ENCODE measurements at places on chromosomes 4 and X.

GRCh38 chrX:37627602-37628001, 56.1 kb downstream of the LANCL3 start:
- DNase-seq: no peak

GRCh38 chr4:154349829-154350228, 141.8 kb downstream of the DCHS2 start:
- no peak for DNase-seq

- DNase-seq: no peak
These were observed 135.8 kb upstream of the FRG1 start for GRCh38 chr4:189804894-189805293.

DNA sequence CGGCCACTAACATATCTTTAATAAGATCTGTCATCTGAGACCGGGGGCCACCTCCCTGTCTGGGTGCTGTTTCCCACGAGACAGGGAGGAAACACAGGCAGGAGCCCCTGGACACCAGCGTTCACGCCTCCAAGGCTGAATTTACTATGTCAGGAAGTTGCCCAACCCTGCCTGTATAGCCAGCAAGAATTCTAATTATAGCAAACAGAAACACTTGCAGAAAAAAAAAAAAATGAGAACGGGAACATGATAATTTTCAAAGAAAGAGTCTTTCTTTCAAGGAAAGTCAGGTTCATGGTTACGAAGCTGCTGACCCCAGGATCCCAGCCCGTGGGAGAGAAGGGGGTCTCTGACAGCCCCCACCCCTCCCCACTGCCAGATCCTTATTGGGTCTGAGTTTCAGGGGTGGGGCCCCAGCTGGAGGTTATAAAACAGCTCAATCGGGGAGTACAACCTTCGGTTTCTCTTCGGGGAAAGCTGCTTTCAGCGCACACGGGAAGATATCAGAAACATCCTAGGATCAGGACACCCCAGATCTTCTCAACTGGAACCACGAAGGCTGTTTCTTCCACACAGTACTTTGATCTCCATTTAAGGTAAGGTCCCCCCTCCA, at the start of gene IL3RA:
Gene IL3RA (plus strand): TSS at position 455 of the 613 bp plus-strand sequence. CDS start 4,981 bp downstream, outside the sequence.
- no peak for DNase-seq

- peak; percentile 31 for DNase-seq
These were observed 202.1 kb downstream of the OR13H1 start for GRCh38 chrX:131745942-131746489.

DNA sequence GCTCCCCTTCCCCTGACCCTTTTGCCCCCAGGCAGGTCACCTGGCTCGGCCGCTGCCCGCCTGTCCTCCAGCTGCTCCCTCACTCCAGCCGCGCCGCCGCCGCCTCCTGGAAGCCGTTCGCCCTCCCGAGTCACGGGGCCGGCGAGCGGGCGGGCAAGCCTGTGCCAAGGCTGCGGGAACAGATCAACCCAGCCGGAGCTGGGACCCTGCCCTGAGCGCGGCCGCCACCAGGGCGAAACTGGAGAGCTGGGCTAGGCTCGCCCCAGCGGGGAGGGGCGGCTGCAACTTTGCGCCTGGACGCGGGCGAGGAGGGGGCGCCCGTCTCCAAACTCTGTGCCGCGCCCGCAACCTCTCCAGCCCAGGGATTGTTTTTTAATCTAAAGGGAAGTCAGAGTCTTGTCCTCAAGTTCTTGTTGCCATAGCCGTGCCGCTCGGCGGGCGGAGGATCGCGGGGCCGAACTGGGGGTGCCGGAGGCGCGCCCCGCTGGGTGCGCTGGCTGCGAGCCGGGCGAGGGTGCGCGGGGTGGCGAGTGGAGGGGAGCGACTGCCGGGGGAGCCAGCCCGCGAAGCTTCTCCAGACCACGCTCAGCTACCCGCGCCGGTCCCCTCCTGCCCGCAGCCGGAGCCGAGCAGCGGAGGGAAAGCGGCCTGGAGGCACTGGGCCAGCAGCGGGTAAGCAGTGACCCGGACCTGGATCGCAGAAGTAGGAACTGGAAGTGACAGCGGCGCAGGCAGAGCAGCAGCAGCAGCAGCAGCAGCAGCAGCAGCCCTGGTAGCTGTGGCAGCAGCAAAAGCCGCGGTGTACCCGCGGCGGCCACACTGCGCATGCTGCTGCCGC, 13.4 kb downstream of the ARHGEF6 start:
- peak; percentile 1 for DNase-seq

DNA sequence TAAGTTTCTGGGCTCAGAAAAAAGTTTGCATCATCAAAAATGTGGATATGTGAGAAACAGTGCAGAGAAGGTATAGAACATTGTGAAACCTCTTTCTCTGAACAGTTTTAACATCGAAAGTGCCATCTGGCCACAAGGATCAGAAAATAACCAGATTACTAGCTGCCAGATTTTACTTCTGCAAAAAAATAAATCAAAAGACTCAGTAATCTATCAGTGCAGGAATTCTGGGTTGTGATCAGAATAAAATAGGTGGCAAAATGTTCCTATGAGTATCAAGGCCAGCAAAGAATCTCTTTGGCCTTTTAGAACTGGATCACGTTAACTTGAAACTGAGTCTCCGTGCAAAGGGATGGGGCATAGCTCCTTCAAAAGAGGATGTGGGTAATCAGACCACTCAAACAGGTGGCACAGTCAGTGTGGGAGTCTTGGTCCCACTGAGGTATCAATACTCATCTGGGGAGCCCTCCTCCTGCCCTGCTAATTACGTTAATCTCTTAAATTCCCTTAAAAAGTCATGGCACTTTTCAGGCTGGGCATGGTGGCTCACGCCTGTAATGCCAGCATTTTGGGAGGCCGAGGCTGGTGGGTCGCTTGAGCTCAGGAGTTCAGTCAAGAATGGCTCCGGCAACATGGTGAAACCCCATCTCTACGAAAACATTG, 26.7 kb upstream of the RBM47 start:
- DNase-seq: no peak

GRCh38 chr4:56654238-56654632, 26.9 kb downstream of the HOPX start:
- peak; percentile 56 for DNase-seq

GRCh38 chr4:95517576-95518345, 31.0 kb downstream of the UNC5C start:
- no peak for DNase-seq

DNA sequence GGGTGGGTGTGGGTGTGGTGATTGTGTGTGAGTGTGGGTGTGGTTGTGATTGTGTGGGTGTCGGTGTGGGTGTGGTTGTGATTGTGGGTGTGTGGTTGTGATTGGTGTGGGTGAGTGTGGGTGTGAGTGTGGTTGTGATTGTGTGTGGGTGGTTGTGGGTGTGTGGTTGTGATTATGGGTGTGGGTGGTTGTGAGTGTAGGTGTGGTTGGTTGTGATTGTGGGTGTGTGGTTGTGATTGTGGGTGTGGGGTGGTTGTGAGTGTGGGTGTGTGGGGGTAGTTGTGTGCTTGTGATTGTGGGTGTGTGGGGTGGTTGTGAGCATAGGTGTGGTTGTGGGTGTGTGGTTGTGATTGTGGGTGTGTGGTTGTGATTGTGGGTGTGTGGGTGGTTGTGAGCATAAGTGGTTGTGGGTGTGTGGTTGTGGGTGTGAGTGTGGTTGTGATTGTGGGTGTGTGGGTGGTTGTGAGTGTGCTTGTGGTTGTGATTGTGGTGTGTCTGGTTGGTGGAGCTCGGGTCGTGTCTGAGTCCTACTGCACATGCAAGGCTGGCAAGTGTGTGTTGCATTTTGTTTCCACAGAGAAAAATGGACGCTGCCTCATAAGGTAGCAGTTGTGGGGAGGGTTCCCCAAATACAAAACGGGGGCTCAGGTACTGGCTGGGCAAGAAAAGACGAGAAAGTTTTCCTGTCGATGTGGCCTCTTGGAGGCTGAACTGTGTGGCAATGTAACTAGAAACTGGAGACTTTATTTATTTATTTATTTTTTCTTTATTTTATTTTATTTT, 116.7 kb downstream of the UBE2K start:
- DNase-seq: no peak

- no peak for DNase-seq
These were observed 1.0 kb upstream of the GRPEL1 start for GRCh38 chr4:7068883-7069282.

DNA sequence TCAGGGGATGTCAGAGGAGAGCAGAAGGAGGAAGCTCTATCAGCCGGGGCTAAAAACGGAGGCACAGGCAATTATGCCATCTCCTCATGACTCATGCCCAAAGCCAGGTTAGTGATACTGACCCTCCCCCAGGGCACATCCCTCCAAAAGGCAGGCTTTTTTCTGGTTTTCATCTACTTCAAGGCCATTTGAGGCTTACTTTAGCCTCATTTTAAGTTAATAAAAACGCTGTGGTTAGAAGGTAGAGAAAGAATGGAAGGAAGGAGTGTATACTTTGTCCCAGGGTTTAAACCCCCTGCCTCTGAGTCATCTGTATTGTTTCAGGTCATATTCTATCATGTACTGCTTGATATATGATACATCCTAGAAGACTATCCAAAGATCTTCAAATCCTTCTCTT, 89.7 kb upstream of the NDP start:
- no peak for DNase-seq

GRCh38 chrX:153626025-153626633, 20.9 kb upstream of the DUSP9 start:
- DNase-seq: no peak

DNA sequence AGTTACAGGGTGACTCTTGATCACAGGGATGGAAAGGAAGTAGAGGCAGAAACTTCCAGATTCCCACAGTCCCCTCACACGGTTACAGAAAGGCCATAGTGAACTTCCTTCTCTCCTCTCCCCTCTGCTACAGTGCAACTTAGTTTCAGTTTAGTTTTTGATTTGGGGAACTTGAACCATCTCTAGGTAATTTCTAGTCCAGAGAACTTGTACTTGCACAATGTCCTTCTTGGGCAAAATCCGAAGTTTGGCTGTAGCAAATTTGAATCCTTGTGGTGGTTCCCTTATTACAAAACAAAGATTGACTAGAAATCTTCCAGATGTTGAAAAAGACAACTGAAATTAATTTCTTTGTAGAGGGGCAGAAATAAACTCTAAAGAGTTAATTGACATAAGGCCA, 1.2 kb upstream of the BLTP1 start:
- no peak for DNase-seq

- no peak for DNase-seq
These were observed 146.3 kb downstream of the DTHD1 start for GRCh38 chr4:36427696-36428095.

DNA sequence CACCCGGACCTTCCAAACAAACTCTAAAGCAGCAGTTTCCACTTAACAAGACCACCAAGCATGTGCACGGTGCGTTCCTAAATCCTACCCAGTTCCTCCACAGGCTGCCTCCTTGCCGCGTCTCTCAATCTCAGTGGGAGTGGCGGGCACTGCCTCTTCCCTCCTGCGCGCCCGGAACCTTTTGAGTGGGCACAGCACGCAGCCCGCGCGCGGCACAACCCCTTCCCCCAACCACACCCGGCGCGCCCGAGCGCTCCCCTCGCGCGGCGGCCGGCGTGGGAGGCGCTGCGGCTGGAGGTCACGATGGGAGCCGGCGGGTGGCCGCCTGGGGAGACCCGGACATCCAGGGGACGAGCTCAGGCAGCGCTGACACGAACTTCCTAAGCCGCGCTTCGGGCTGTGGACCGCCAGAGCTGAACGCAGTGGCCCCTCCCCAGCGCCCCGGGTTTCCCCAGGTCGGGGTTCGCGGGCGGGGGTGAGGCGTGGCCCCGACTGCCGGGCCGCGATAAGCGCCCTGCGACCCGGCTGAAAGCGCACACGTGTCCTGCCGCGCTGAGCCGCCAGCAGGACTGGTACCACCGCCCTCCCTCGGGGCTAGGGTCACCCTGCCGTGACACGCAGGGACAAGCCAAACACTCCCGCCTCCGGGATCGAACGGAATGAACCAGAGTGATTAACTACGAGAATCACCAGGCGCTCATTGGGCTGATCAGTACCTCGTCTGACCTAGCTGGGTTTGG, at the start of gene ABCG2:
Gene ABCG2 (minus strand): TSS at position 151 of the 740 bp plus-strand sequence. CDS start 18,644 bp downstream, outside the sequence.
- no peak for DNase-seq

- no peak for DNase-seq
These were observed 61.5 kb upstream of the MMAA start for GRCh38 chr4:145557720-145558119.

DNA sequence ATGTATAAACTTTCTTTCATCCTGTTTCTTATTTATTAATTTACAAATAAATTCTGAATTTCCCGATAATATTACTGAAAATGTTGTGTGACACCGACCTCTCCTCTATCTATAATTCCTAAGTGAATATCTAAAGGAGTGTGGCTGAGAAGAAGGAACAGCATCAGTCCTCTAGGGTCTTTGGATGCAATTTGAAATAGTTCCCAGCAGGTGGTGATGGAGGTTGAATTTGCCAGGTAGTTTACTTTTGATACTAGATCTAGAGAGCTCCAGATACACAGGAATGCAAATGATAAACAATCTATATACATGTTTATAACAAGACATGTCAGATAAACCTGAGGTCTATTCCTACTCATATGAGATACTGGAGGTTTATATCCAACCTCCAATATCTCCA, 305.4 kb downstream of the PCDH18 start:
- no peak for DNase-seq

DNA sequence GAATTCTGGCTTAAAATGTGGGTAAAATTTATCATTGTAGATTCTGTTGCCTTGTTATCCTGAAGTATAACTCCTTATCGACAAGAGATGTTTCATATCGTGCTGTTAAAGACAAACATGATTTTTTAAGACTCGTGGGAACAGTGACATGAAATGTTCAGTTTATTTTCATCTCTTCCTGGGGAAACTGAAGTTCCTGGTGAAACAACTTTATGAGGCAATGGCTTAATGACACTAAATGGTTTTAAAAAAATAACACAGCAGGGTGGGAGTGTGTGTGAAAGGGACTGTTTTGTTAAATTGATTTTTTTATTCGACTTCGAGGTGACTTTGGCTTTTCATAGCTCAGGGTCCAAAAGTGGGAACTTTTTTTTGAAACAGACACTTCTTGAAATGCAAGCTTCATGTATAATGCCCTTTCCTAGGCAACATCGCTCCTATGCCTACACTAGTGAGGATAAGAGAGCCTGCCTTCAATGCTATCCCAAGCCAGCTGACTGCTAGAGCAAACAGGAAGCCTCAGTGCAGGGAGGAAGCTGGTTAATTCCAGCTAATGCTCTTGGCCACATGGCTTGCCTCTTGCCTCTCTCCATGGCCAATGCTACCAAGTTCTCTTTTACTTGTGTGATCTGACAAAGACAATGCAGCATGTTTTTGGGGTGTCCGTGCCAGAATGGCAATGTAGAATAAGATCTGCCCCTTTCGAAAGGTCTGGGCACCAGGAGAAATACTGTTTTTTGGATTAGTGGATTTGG, 80.9 kb upstream of the PLAC1 start:
- no peak for DNase-seq

DNA sequence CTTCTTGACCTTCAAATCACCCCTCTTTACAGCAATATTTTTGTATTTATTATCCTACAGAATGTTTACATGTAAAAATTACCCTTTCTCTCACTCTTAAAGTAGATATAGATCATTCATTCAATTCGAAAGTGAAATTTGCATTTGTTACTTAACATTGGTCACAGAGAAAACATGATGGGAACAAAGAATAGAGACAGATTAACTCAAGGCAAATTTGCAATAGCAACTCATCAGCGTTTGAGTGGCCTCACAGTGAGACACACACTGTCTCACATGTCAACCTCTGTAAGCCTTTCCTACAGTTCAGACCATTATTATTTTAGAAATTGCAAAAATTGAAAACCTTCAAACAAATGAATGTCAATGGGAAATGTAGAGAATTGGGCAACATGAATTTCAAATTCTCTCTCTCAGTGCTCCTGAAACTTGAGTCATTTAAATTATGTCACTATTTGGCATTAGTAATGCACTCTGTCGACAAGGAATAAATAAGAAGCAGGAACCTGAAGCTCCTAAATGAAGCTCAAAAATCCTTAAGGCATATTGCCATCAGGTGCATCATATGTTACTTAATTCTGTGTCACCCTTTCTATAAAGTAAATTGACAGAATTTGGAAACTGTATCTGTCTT, 148.3 kb upstream of the ANXA10 start:
- DNase-seq: no peak

All from DMS79 treated with DMSO at 0.1 percent for 48 hours (cell line).